Activated CD8-positive, alpha-beta memory T cell treated with anti-CD3 and anti-CD28 coated beads for 4 hours (primary cell): ENCODE measurements at places on chromosomes 2 and 18.

- no peak for DNase-seq
These were observed 359.6 kb downstream of the MEIS1 start for GRCh38 chr2:66794551-66794950.

DNA sequence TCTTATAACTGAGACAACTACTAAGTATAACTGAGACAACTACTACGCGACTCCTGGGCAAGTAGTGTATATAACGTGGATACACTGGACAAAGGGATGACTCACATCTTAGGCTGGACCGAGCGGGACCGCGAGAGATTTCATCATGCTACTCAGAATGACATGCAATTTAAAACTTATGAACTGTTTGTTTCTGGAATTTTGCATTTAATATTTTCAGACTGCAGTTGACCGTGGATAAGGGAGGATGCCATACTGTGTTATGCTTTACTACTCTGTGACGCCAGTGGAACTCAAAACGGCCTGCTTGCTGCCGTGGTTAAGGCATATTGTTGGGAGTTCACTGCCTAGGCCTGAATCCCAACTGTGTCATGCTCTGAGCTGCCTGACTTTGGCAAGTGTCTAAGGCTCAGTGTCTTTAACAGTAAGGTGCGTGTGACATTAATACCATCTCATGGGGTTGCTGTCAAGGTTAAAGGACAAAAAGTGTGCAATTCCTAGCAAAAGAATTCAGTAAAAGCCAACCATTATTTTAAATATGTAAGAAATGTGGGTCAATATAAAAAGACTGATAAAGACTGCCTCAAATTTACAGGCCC lies 64.6 kb downstream of the BMP10 start:
- DNase-seq = no peak

GRCh38 chr2:96436961-96437360 lies 68.2 kb downstream of the NEURL3 start:
- no peak for DNase-seq

DNA sequence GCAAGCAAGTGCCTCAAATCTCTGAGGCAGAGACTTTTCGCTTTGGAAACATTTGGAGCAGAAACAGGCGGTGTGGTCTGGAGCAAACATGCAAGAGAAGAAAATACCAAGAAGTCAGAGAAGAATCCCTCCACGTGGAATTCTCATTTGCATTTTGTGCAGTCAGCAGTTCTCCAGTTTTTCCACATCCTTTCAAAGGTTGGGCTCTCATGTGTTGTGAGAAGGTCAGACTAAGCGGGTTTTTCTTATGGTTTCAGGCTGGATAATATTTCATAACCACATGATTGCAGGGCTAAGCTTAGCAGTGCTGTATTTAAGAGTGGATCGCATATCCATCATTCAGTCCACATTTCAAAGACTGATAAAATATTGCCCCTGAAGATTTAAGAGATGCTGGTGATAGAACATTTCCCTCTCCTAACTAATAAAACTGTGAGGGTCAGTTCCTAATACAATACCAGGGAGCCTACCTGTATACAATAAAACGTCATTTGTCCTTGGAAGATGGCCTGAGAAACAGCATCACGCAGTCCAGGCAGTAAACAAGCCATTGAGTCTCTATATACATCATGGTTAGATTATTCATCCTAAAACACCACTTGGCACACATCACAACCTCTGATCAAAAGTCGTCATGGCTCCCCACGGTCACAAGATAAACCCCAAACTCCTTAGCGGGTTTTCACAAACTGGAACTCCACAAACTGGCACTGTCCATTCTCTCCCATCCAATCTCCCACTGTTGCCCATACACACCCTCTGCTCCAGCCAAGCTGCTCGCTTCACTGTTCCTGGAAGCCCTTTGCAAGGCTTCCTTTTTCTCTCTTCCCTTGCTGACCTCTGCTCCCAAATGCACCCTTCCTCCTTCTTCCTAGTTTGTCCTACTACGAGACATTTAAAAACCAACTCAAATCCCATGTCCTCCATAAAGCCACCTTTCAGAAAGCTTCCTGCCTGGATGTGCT lies 31.5 kb downstream of the ANKRD44 start:
- no peak for DNase-seq

DNA sequence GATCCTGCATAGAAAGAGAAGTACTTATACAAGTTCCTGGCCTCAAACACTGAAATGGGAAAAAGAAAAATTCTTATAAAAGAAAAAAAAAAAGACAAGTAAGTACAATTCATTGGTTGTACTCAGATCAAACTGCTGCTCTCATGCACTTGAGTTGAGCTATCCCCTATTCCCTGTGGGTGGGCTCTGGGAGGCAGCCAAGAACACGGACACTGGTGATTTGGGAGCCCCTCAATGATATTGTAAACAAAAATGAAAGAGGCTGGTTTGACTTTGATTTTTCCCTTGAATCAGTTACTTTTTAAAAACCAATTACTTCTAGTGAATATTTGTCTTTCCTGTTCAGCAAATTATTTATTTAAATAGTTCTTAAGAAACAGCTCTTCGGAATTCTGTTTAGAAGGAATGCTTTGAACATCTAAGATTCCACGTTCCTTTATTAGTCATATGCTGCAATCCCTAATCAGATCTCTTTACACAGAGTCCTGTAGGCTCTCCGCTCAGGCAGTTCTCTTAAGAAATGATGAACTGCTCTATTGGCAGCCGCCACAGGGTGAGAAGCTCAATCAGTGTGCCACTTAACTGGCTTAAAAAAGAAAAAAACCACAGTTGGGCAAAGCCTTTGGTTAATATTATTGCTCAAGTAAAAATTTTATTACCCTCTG lies 225.1 kb downstream of the TMEM182 start:
- no peak for DNase-seq

- DNase-seq = no peak
These were observed 60.9 kb downstream of the ZFP36L2 start for GRCh38 chr2:43165378-43166069.

GRCh38 chr2:239966029-239966852 lies 58.9 kb downstream of the NDUFA10 start:
- DNase-seq = no peak

- no peak for DNase-seq
These were observed 67.4 kb upstream of the HAAO start for GRCh38 chr2:42859791-42860190.

DNA sequence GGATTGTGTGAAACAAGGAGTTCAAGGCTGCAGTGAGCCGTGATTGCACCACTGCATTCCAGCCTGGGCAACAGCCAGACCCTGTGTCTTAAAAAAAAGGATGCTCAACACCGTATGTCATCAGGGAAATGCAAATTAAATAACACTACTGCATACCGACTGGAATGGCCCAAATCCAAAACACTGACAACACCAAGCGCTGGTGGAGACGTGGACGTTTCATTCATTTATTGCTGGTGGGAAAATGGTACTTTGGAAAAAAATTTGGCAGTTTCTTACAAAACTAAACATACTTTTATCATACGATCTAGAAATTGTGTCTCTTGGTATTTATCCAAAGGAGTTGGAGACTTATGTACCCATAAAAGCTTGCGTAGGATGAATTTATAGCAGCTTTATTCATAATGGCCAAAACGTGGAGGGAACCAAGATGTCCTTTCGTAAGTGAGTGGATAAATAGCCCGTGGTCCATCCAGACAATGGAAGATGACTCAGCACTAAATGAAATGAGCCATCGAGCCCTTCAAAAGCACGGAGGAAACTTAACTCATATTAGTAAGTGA lies 24.2 kb downstream of the NEU4 start:
- DNase-seq = no peak

GRCh38 chr18:47287911-47288585 lies 36.6 kb upstream of the SKOR2 start:
- no peak for DNase-seq

DNA sequence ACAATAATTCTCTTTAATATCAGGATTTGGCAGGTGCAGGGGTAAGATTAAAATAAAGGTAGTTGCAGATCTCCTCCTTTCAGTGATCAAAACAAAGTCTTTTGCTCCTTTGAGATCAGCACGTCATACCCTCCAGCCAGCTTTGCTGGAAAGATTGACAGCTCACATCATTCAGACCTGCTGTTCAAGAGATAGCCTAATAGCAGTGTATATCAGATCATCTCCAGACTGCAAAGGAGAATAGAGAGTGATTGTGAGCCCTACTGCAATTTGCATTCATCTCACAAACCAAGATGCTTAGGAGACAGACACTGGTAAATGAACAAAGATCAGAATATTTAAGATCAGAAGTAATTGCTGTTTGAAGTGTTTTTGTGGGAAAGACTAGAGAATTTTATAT lies 135.8 kb upstream of the DSEL start:
- DNase-seq = no peak

- no peak for DNase-seq
These were observed 142.2 kb downstream of the BCL11A start for GRCh38 chr2:60411295-60411694.

DNA sequence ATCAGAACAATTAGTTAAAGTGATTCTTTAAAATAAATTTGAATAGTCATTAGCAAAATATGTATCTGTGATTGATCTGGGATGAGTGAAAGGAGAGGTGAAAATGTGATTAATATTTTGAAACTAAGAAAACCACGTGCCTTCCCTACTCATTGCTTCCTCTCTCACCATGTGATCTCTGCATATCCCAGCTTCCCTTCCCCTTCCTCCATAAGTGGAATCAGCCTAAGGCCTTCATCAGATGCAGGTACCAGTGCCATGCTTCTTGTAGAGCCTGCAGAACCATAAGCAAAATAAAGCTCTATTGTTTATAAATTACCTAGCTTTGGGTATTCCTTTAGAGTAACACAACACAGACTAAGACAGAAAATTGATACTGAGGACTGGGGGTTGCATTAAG lies 11.2 kb upstream of the STAT1 start:
- no peak for DNase-seq

GRCh38 chr2:2174956-2175355 lies 156.1 kb downstream of the MYT1L start:
- no peak for DNase-seq

DNA sequence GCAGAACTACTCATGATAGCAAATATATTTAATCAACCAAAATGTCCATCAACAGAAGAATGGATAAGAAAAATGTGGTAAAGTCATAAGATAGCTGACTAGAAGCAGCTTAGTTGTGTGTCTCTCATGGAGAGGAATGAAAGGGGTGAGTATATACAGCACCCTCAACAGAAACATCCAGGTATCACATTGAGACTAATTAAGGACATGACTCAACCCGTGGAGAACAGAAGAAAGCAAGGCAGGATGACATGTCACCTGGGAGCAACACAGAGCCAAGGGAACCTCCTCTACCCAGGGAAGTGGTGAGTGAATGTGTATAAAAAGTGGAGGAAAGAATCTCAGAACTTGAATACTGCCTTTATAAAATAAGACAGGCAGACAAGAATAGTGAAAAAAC lies 1695.0 kb upstream of the CELF4 start:
- DNase-seq = no peak

GRCh38 chr18:61922435-61922834 lies 29.6 kb upstream of the RNF152 start:
- no peak for DNase-seq

DNA sequence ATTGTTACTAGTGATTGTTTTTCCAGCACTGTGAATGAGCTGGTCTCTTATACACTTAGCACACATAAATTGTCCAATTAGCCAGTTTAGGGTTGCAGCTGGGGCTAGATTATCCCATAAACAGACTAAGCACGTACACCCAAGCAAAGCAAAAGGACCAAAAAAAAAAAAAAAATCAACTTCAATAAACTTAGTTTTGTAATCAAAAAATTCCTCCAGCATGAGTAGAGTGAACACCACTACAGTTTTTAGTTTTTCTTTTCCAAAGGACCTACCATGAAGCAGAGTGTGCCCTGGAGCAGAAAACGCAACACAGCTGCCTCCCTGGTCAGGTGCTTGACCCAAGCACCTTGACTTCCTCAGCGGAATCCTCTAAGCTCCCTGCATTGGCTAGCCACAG lies 249.4 kb upstream of the SLC14A2 start:
- no peak for DNase-seq

GRCh38 chr2:64854773-64855237 lies 134.4 kb upstream of the SLC1A4 start:
- no peak for DNase-seq

DNA sequence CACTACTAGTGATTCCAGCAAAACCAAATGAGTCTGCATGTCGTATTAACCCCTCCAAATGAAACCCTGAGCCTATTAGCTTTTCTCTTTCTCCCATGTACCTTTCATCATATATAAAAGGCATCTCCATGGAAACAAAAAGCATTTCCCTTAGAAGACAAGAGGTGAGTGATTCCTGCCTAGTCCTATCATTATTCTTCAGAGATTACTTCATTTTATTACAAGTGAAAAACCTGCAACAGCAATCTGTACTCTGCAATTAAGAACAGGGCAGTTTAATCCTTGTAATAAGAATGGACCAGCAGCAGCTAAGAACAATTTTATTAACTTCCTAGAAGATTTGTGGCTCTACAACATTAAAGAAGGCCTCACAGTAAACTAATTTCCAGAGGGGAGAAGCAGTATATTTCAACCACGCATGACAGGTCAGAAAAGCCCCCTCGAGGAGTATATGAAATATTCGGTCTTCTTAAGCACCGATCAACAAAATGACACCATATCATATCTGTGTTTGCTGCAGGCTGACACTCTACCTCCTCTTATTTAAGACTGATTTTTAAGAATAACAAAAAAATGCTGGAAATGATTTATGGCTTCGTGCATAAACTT lies 132.3 kb upstream of the TFPI start:
- DNase-seq = no peak

DNA sequence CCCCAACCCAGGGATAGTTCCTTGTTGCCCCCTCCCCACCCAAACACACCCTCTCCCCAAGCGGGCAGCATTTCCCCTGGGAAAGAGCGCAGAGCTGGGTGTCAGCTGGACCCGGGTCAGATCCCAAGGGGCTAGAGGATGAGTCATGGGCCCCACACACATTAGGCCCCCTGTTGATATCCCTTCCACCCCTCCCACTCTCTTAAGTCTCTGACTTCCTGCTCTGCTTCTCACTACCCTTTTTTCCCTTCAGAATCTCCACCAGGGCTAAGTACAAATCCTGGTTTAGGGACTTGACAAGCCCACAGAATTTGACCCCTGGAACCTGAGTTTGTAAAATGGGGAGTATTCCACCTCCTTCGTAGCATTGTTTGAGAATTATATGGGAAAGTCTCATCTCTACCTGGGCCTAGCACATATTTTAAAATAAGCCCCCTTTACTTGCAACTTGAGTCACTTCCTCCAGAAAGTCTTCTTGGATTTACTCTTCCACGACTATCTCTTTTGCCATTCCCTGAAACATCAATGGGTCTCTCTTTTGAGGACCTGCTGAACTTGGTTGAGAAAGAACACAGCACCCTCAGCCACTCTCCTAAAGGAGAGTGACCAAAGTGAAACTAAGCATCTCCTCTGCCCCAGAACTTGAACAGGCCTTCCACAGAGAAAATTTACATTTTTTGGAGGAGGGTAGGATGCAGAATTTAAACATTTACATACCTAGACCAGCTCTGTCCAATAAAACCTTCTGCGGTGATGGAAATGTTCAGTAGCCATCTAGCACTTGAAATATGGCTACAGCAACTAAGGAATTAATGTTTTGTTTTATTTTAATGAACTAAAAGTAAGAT lies 4.7 kb downstream of the RTKN start:
- no peak for DNase-seq

DNA sequence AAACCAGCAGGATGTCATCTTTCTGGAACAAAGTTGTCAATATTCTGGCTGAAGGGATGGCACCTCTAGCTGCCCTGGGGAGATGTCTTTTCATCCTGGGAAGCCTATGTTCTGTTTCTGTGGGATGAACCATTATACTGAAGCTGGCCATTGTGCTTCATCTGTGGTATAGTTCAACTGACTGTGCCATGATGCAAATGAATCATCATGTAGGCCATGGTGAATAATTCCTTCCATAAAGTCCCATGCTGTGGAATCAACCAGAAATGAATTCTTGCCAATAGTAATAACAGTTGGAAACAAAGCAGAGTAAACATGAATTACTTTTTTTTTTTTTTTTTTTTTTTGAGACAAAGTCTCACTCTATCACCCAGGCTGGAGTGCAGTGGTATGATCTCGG lies 64.1 kb upstream of the CNGA3 start:
- DNase-seq = no peak
